ENCODE measurements at places on chromosomes 2 and 18.

GRCh38 chr2:25072606-25073005 is 30.7 kb downstream of the EFR3B start:
- no peak for DNase-seq

DNA sequence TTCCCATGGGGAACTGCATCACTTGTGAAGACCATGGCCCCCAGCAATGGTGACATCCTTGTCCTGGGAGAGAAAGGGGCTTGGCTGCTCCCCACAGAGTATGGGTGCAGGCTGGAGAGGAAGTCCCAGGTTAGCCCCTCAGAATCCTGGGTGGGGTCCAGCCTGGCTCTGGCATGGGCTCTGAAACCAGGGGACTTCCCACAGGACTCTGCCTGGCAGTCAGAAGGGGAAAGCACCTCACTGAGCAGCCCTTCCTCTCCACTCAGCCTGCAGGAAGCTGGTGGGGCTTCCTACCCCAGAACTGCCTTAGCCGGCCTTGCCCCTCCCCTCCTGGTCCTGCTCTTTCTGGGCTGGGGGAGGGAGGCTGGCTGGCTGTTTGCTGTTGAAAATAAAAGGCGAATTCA is 3.7 kb downstream of the NEURL3 start:
- no peak for DNase-seq

GRCh38 chr2:38075507-38076151 is at the start of gene CYP1B1:
TSS of gene CYP1B1 (minus strand) at chr2:38076151. CDS start at chr2:38075388, 763 bp downstream.
- no peak for DNase-seq

GRCh38 chr2:189013671-189014448 is 39.7 kb downstream of the COL3A1 start:
- DNase-seq, result no peak

GRCh38 chr2:84052043-84052442 is 407.0 kb downstream of the SUCLG1 start:
- no peak for DNase-seq

GRCh38 chr2:161400076-161400475 is 16.0 kb upstream of the TBR1 start:
- DNase-seq, result no peak

DNA sequence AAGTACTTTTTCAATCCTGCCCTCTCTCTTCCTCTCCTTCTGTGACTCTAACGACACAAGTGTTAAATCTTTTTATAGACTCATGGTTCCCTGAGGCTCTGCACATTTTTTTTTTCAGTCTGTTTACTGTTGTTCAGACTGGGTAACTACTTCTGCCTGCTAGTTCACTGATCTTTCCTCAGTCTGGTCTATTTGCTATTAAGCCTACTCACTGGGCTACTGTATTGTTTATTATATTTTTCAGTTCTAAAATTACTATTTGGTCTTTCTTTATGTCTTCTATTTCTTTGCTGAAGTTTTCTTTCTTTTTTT is 21.3 kb downstream of the PPP3R1 start:
- DNase-seq, result no peak

GRCh38 chr2:98378196-98378595 is 31.9 kb downstream of the CNGA3 start:
- no peak for DNase-seq

- DNase-seq, result no peak
Measured at GRCh38 chr2:168974428-168974827, 56.7 kb downstream of the ABCB11 start.

DNA sequence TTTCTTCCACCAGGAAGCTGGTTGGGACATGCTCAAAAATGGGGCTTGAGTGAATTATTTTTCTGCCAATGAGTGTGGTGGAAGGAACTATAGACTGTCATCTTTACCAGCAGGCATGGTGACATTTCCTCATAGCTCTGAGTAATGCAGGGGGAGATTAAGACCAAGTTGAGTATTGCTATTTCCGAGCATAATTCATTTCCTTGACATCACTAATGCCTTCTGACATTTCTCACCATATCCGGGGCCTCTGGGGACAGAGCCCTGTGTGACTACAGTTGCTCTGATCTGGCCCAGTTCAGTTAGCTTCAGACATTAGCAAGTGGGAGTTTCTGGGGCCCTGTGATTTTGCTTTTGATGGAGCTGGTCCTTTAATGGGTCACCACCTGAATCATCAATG is 410.4 kb downstream of the MEIS1 start:
- DNase-seq, result no peak

DNA sequence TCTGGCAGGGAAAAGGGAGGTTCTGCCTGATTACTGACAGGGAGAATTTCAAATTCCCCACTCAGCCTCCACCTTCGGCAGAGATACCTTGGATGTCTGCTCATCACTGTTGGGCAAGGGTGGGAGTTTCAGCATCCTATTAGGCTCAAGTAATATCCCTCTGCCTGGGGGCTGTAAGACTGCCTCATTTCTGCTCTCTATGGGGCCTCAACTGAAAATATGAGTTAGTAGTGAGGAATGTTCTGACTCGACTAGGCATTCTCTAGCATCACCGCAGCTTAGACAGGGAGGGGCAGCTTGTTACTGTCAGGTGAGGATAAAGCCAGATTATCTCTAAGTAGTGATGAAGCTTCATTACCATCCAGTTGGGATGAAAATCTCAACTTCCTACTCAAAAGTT is 87.7 kb upstream of the LRP1B start:
- no peak for DNase-seq

DNA sequence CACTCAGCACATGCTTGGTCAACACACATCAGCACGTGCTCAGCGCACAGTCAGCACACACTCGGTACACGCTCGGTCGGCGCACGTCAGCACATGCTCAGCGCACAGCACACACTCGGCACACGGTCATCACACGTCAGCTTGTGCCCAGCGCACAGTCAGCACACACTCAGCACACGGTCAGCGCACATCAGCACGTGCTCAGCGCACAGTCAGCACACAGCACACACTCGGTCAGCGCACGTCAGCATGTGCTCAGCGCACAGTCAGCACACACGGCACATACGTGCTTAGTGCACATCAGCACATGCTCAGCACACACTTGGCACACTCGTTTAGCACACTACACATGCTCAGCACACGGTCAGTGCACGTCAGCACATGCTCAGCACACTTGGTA is 49.7 kb upstream of the NFATC1 start:
- no peak for DNase-seq

DNA sequence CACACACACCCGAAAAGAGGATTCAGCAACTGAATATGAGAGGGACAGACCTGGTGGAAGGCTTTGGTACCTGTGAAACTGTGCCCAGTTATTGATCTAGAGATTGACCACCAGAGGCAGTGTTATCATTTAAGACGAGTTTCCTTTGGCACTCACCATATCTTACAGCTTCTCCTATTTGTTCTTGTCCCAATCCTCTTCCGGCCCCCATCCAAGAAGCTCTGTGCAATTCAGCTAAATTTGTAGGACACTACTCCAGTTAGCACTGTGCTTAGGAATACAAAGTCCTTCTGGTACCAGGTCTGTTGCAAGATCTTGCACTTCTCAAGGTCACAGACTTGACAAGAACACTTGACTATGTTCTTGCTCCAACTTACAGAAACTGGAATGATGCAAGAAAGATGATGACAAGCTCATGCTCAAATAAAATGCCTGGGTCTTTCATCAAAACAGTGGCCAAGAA is 177.7 kb downstream of the TMEM247 start:
- DNase-seq, result no peak

DNA sequence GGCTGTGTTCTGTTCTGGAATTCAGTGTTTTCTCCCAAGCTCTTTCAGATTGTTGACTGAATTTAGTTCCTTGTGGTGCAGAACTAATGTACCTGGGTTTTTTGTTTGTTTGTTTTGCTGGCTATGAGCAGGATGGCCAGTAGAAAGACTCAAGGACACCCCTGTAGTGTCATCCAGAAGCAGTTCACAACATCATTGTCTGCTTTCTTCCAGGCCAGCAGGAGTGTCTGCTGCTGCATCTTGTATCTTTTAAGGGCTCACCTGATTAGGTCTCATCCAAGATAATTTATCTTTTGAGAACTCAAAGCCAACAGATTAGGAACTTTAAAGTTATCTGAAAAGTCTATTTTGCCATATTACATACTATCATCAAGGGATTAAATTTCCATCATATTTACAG is 318.5 kb upstream of the MC4R start:
- DNase-seq, result no peak

GRCh38 chr2:226064932-226065570 is 665.5 kb downstream of the NYAP2 start:
- no peak for DNase-seq

- no peak for DNase-seq
Measured at GRCh38 chr18:60826346-60826745, 453.8 kb upstream of the MC4R start.

GRCh38 chr2:206688990-206689389 is 29.2 kb downstream of the DYTN start:
- DNase-seq, result no peak

GRCh38 chr18:8468921-8469335 is 140.3 kb upstream of the RAB12 start:
- DNase-seq, result no peak

DNA sequence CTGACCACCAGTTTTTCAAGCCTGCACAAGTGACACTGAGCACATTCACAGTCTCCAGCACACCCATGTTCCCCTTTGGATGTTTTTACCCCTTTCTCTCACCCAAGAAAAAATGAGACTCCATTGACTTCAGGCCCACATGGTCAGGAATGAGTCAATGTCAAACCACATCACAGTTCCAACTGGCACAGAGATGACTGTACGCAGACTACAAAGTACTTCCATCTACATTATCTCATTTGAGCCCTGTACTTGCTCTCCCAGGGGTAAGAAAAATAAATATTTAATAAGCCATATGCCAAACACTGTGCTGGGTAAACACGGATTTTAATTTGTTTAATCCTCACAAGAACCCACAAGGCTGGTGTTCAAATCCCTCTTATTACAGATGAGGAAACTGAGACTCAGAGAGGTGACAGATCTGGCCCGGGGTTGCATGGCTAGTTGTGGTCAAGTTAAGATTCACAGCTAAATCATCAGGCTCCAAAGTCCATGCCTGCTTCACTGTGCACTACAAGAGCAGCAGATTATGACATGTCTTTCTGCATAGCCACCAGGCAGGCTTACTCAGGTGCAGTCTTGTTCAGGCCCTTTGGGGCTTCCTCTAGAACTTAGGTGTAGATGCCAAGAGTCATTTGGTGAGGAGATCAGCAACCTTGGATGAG is 106.1 kb downstream of the TXNL1 start:
- DNase-seq, result no peak

GRCh38 chr2:65856928-65857327 is 424.5 kb upstream of the SPRED2 start:
- DNase-seq, result no peak

DNA sequence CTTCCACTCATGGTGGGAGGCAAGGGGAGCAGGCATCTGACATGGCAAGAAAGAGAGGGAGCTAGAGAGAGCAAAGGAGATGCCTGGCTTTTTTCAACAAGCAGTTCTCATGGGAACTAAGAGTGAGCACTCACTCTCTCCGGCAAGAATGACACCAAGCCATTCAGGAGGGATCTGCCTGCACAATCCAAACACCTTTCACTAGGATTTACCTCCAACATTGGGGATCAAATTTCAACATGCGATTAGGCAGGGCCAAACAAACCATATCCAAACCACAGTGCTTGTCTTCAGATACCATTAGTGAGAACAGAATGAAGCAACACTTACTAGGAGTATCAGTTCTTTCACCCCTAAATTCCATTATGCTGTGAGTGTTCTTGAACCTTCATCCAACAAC is 77.3 kb downstream of the FIGN start:
- no peak for DNase-seq

- no peak for DNase-seq
Measured at GRCh38 chr18:10303171-10303570, 151.3 kb upstream of the APCDD1 start.

DNA sequence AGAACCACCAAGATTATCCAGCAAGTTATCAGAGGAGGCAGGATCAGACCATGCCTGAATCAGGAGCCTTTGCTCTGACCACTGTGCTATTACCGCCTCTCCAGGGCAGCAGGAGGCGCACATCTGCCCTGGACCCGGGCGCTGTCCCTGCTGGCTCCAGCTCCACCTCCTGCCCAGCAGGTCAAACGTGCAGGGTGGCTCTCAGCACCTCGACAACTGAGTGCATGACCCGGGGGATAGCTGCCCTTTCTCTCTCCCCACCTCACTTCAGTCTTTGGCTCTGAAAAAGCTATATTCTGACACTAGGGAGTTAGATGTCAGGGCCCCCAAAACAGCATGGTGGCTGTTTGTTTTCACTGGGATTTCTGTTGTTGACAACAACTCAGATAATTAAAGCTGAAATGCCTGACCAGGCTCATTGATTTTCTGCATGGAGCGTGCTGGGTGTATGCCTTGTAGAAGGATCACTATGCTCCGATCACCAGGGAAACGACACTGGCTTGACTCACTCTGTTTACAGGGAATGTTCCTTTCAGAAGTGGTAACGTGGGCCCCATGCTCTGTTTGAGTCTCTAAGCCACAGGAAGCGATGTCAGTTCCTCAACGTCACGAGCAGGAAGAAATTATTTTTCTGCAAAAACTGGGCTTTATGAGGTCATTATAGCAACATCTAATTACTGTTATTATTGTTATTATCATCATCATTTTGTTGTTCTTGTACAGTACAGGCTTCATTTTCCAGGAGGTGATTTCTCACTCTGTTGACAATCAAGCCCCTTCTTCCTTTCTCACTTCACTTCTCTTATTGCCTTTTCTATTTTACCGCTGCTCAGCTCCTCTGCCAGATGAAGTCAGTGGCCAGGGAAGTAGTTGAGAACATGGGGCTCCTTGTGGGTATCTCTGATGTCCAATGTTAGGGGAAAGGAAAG is 125.6 kb downstream of the PLB1 start:
- DNase-seq, result no peak

GRCh38 chr2:72833084-72833714 is 7.4 kb upstream of the EXOC6B start:
- DNase-seq, result no peak

- DNase-seq, result no peak
Measured at GRCh38 chr2:186103276-186103675, 364.7 kb downstream of the FSIP2 start.

- no peak for DNase-seq
Measured at GRCh38 chr2:17287183-17287582, 231.1 kb downstream of the RAD51AP2 start.

GRCh38 chr2:56680971-56681631 is 497.3 kb downstream of the CCDC85A start:
- no peak for DNase-seq

DNA sequence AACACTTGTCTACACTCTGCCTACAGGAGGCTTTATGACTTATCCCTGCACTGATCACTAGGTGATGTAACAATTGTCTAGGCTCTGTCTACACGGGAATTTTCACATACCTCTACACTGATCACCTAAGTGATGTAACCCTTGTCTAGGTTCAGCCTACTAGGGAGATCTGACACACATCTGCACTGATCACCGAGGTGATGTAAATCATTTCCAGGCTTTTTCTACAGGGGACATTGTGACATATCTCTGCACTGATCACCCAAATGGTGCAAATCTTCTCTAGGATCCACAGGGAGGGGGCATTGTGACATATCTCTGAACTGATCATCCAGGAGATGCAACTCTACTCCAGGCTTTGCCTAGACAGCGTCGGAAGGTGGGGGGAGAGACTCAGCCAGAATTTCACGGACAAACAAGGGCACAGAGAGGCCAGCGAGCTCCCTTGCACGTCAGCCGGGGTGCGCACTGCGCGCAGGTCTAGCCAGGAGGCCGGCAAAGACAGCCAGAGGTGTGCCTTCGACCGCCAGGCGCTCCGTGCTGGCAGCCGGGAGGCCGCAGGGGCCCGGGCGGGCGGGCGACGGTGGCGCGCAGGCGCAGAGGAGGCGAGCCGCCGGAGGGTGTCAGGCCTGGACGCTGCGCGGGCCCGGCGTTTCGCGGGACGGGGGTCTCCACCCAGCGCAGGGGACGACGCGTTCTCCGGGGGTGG is 46.9 kb upstream of the USP14 start:
- no peak for DNase-seq

- DNase-seq, result peak; percentile 8
Measured at GRCh38 chr2:160324161-160324800, 124.2 kb upstream of the ITGB6 start.

Measured in activated naive CD4-positive, alpha-beta T cell (primary cell).